Stimulated activated CD8-positive, alpha-beta memory T cell treated with anti-CD3 and anti-CD28 coated beads, Interleukin-2, amount 100 ng/mL, for 1 hour (primary cell): ENCODE measurements at places on chromosomes 7 and 10.

- no peak for DNase-seq
Observed at GRCh38 chr7:50762337-50762736, 20.4 kb downstream of the GRB10 start.

DNA sequence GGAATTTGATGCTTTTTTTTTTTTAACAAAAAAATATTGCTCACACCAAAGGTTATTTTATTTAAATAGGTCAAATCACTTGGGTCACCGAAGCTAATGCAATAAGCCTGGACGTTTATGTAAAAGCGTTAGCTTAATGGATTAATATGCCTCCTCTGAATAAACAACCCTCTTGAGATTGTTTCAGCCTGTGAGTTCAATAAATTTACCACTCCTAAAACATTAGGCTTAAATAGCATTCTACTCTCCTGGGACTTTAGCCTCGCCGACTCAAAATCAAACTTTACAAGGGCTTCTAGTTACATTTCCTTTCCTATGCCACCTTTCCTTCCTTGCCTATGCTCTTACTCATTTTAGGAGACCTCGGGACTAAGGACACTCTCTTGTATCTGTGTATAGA is 79.3 kb downstream of the DNAJB9 start:
- DNase-seq = no peak

DNA sequence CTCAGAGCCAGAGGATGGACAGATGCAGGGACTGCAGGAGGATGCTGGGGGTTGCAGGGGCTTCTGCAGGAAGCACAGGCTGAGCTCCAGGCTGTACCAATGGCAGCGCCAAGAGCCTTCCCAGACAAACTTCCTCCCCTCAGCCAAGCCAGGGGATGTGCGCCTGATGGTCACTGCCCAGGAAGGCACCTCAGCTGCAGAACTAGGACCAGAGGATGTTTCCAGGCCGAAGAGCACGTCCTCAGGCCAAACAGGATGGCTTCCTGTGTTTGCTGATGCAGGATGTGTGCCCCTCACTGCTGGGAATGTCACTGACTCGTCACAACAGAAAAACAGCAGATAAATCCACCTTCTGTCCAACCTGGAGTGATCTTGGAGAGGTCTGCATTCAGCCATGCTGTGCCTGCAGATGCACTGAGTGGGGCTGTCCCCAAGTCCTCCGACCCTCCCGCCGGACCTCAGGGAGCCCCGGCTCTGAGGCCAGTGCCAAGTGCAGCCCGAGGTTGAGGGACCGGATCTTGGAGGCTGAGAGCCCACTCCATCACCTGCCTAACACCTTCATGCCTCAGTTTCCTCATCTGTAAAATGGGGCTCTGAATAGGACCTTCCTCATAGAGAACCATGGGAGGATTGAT is 152.5 kb upstream of the CHST15 start:
- no peak for DNase-seq

DNA sequence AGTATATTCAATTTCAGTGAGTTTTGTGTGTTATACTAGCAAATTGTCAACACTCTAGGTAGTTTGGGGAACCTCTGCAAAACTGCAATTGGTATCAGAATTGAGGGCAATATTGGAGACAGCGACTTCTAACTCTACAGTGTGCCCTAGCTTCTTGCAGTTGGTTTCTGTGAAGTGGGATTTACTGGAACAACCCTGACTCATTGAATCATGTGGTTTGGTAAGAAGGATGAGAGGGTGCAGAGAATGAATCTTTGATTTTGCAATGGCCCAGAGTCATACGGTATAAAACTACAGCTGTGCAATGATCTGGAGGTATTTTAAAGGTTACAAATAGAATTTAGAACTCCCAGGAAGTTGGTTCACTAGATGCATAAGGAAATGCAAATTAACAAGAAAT is 129.1 kb upstream of the PPP1R3A start:
- DNase-seq = no peak

- no peak for DNase-seq
Observed at GRCh38 chr7:143361552-143362130, 872 bp downstream of the FAM131B start.
